ENCODE measurements at places on chromosomes 6 and 20. TPM values are rescaled to one million over a fixed set of nuclear protein-coding genes. Genes with fewer than 3 reads are reported as not detected.

The ABRACL gene
- total RNA-seq = 154 TPM

The ACTL10 gene
- 4.2 TPM for total RNA-seq

The GABRR2 gene
- 0.23 TPM for total RNA-seq

The HEY2 gene
- total RNA-seq = not detected

The IER3 gene
- total RNA-seq = 322 TPM

The KIF13A gene
- total RNA-seq = 0.17 TPM

The LY6G6C gene
- total RNA-seq = not detected

The XKR7 gene
- not detected for total RNA-seq

The POM121L2 gene
- not detected for total RNA-seq

The PCMT1 gene
- 96.7 TPM for total RNA-seq

The FAM110A gene
- total RNA-seq = 13.2 TPM

The FAM162B gene
- total RNA-seq = not detected

The VSX1 gene
- total RNA-seq = not detected

The PHACTR3 gene
- not detected for total RNA-seq

The PDYN gene
- not detected for total RNA-seq

The GSTA1 gene
- not detected for total RNA-seq

The RPS6KA2 gene
- 8.3 TPM for total RNA-seq

The ERVFRD-1 gene
- not detected for total RNA-seq

Measured in activated CD8-positive, alpha-beta memory T cell treated with anti-CD3 and anti-CD28 coated beads for 36 hours (primary cell).